ENCODE measurements at places on chromosomes 11 and 22. TPM values are rescaled to one million over a fixed set of nuclear protein-coding genes. Genes with fewer than 3 reads are reported as not detected.

DNA sequence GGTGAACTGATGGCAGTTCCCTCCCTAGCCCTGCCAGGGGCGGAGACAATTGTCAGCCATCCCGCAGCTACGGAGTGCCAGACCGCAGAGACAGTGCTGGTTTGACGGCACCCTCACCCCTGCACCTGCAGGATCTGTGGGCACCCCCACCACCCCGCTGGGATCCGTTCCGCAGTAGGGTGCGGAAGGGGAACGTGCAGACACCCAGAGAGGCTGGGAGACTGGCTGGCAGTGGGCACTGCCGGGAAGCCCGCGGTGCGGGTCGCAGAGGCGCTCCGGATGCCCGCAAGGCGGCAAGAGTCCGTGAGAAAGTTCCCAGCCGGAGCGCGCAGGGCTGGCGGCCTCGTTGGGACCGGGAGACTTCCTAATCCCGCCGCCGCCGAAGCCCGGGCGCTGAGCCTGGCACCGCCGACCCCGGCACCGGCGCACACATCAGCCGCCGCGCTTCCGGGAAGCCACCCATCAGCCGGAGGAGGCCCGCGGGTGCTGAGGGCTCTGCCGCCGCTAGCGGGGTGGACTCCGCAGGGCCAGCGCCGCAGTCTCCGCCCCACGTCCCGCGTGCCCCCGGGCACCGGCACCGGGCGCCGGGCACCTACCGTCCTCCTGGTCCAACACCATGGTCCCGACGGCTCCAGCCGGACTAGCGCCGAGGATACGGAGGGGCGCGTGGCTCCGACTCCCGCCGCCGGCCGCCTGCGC, 4.3 kb upstream of the LMO1 start:
- DNase-seq: no peak

- DNase-seq: no peak
Measured at GRCh38 chr22:39522567-39523300, 2.4 kb downstream of the ATF4 start.

GRCh38 chr11:125638315-125638714, 13.4 kb downstream of the CHEK1 start:
- no peak for DNase-seq

DNA sequence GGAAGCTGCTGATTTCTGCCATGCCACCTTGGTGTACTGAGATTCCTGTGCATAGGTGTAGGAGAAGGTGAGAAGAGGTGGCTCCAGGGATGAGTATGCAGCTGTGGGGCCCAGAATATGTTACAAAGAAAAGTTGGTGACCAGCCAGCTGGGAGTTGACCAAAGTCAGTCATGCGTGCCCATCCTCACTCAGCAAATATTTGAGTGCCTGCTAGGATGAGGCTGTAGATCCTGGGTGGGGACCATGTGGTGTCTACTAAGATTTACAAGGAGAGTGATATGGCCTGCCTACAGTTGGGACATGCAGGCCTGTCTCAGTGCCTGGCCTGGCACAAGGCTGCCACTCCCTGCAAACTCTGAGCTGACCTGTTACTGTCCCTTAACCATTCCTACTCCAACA, 19.4 kb downstream of the RNF185 start:
- DNase-seq: peak; percentile 52

GRCh38 chr11:87662287-87662686, 513.0 kb downstream of the RAB38 start:
- DNase-seq: no peak

DNA sequence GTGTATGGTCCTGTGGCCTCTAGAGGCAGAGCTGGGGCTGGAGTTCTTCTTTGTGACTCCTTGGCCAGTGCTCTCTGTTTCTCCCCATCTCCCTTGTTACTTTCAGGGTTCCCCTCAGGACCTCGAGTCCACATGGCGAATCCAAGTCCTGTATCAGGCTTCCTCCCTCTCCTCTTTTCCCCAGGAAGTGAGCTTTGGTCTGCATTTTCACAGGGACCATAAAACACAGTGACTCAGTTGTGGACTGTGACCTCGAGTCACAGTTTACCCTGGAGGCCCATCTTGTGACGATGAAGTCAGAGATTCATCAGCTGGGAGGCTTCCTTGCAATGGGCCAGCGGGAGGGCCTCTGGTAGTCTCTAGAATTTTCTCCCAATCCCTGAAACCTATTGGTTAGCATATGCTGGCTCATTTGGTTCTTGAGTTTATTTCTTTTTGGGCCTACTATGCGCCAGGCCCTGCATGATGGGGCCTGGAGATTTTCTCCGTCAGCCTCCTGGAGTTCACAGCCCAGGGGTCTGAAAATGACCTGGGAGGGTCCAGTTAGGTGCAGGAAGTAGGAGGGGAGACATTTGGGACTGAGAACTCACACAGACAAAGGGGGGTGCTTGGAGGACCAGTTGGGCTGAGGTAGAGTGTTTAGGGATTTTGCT, 100.8 kb downstream of the KIAA1671 start:
- peak; percentile 35 for DNase-seq

DNA sequence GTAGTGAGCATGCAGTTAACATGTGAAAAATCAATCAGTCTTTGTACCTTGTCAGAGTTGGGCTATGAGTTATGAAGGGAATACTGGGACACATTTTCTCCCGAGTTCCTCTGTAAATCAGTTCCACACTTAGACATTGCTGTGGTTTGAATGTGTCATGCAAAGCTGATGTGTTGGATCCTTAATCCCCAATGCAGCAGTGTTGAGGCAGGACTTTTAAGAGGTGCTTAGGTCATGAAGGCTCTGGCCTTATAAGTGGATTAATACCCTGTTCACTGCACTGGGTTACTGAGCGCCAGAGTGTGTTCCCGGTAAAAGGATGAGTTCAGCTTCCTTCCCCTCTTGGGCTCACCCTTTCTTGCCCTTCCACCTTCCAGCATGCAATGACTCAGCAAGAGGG, 742.1 kb upstream of the TENM4 start:
- DNase-seq: peak; percentile 9

DNA sequence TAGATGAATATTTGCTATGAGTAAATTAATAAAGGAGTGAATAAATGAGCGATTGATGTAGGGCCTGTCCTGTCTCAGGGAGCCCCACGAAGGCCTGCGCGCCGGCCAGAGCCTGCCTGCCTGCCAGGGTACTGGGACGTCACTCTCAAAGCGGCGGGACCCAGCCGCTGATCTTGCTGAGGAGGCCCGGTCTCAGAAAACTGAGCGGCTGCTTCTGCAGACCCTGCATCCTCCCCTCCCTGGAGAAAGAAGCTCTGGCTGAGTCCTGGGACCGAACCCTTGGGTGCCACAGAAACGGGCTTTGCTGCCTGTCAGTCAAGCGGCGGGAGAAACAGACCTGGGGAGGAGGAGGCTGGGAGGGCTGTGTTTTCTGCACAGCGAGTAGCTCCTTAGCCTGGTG, 91.6 kb upstream of the B3GAT1 start:
- no peak for DNase-seq

- DNase-seq: no peak
Measured at GRCh38 chr11:2379466-2380174, 2.5 kb downstream of the CD81 start.

GRCh38 chr22:42155053-42155543, 24.5 kb upstream of the CYP2D6 start:
- no peak for DNase-seq

DNA sequence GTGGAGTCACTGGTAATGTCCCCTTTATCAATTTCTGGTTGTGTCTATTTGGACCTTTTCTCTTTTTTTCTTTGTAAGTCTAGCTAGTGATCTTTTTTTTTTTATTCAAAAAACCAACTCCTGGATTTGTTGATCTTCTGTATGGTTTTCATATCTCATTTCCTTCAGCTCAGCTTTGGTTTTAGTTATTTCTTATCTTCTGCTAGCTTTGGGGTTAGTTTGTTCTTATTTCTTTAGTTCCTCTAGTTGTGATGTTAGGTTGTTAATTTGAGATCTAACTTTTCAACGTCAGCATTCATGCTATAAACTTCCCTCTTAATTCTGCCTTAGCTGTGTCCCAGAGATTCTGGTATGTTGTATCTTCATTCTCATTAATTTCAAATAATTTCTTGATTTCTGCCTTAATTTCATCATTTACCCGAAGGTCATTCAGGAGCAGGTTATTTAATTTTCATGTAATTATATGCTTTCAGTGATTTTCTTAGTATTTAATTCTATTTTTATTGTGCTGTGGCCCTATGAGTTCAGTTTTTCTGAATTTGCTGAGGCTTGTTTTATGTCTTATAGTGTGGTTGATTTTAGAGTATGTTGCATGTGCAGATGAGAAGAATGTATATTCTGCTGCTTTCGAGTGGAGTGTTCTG, 29.0 kb downstream of the PI4KA start:
- no peak for DNase-seq

DNA sequence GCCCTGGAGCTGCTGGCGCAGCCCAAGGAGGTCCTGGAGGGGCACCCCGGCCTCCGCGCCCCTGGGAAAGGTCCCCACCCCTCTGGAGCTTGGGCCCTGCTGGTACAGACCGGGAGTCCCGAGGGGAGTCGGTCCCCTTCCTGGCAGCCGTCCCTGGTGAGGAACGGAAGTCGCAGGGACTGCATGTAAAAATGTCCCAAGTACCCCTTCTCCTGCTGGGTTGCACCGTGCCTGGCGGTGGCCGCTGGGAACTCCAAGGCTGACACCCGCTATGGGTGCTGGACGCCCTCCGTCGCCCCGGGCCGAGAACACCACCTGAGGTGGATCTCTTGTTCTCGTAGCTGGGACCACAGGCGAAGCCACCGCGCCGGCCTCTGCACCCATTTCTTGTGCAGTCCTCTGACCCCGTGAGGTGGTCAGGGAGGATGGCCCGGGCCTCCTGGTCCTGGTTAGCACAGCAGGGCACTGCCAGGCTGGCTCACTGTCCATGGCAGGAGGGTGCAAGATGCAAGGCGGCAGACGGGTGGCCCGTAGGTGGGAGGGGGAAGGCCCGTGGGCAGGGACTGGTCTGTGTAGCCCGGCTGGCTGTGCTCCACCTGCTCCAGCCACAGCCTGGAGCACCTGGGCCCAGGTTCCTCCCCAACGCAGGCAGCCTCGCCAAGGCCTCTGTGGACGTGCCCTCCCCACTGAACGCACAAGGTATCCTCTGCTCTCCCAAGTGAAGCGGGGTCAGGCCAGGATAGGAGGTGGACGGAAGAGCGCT, 165.2 kb downstream of the IGLL1 start:
- DNase-seq: no peak

GRCh38 chr22:39500101-39500500, 2.0 kb upstream of the MIEF1 start:
- no peak for DNase-seq

Gene DEFB131B
- not detected for total RNA-seq

Gene YPEL1
- 4.9 TPM for total RNA-seq

Gene HPX
- 0.13 TPM for total RNA-seq

Gene SCGB1D4
- not detected for total RNA-seq

Gene PRG3
- total RNA-seq: not detected

Gene RASSF7
- total RNA-seq: 91.7 TPM

Gene SLC22A6
- not detected for total RNA-seq

Gene LRRC4C
- total RNA-seq: 1.5 TPM

Gene CRYAB
- total RNA-seq: 23.9 TPM
